ENCODE measurements at places on chromosomes 7 and 10.

- DNase-seq = no peak
Observed at GRCh38 chr7:115973406-115973805, 57.2 kb downstream of the TFEC start.

- no peak for DNase-seq
Observed at GRCh38 chr10:93995598-93996271, 2.0 kb downstream of the PLCE1 start.

DNA sequence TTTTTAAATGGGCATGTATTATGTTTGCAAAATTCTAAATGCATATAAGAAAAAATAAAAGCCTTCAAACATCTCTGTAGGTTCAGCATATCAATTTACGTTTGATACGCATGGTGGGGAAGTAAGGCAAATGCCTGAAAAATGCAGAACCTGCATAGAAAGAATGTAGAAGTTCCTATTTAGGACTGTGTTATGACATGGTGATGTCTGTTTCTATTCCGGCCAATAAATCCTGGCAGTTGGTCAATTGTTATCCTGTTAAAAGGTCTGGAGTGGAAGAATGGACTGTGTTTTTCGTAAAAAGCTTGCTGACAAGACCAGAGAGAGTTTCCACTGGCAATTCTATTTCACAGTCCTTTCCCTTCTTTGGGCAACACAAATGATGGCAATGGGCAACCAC lies 49.6 kb upstream of the CAV2 start:
- DNase-seq = no peak

DNA sequence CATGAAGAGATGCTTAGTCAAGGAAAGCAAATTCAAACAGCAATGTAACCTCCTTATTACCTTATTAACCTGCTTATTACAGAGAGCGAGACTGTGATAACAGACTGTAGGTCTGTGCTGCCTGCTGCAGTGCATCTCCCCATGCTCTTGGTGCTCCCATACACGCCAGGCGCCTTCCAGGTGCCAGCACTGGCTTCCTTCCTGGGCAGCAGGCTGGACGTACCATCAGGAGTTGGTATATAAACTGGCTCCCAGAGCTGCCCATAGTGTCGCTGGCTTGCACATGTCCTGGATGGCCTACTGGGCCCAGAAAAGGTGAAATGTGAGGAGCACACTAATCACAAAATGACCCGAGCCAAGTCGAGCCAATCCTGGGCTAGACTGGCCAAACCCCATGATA lies 13.5 kb downstream of the ATP6V0E2 start:
- no peak for DNase-seq

DNA sequence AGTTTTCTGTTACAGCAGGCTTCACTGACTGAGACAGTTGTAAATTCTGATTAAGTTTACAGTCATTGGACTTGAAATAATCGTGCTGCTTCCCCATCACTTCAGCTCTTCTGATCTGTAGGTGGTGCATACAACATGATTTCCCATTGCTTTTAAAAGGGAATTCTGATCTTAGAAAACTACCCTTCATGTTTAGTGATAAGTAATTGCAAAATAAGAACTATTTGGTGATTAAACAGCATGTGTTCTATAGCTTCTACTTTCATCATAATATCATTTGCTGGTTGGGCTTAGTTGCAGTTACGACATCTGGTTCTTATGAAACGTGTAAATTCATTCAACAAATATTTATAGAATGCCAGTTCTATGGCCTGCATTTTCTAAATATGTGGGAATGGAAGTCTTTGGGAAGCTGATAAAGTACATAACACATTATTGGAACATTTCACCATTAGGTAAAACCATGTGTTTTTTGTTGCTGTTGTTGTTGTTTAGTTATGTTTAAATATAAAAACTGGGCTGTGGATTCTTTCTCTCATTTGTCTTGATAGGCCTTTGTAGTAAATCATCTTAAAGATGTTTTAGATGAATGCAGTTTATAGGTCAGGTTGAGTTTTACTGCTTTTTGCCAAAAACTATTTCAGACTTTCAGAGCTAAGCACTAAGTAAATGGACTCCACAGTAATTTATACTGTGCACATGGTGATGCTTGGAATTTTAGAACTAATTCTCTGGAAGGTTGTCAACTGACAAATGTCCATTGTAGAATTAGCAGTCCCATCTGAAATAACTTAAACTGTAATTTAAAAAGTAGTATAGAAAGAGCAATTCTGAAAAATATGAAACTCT lies 13.1 kb downstream of the GNAI1 start:
- no peak for DNase-seq

DNA sequence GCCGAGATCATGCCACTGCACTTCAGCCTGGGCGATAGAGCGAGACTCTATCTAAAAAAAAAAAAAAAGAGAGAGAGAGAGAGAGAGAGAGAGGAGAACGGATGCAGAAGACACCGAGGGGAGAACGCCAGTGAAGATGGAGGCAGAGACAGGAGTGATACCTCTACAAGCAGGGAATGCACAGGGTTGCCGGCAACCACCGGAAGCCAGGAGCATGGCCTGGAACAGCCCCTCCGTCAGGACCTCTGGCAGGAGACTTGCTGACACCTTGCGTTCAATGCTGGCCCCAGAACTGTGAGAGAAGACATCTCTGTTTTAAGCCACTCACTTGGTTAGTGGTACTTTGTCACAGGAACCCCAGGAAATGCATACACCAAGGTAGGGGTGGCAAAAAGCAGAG lies 38.1 kb upstream of the DUSP5 start:
- no peak for DNase-seq

GRCh38 chr10:105075031-105075430 lies 433.9 kb downstream of the SORCS3 start:
- no peak for DNase-seq

DNA sequence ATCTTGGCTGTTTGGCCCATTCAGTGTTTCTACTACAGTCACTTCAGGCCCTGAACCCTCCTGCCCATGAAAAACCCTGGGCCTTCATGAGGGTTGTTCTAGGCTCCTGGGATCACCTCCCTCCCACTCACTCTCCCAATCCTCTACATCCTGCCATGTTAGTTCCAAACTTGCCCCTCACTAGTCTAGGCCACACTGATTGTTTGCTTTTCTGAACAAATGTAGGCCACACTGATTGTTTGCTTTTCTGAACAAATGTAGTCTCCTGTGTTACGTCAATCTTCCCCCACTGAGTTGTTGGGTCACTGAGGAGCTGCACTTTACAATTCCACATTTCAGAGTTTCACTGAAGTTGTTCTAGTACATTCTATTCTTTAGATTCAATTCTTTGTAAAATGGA lies 5.3 kb upstream of the ALDH18A1 start:
- no peak for DNase-seq

- DNase-seq = no peak
Observed at GRCh38 chr10:97570146-97570788, 2.3 kb upstream of the ANKRD2 start.

- no peak for DNase-seq
Observed at GRCh38 chr10:78319371-78319770, 285.7 kb downstream of the RPS24 start.

GRCh38 chr10:75008952-75009351 lies 102.5 kb upstream of the SAMD8 start:
- no peak for DNase-seq

DNA sequence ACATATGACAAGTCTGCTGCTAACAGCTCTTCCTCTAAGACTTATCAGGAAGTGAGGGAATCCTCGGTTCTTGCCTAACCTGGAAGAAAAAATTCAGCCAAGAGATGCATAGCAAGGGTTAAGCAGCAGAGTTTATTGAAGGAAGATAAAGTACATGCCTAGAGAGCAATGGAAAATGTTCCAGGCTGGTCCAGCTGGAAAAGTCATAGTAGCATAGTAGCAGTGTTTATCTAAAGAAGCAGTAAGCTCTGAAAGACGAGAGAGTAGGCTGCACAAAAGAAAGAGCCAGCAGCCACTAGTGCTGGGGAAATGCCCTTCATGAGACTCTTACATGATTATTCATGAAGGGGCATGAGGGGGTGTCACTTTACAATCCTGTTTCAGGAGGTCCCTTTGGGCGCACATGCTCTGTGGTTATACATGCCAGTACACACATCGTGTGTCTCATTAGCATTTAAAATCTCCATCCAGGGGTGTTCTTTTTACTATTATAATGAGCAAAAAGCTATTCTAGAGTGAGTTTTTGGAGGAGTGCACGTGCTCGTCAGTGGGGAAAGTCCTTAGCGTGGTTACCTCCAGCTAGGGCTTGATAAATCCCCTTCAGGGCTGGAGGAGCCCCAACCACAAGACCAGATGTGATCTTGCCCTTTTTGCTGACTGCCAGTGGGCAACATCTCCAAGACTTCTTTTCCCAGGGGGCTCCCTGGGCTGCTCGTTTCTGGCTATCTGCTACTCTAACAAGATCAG lies 716.1 kb downstream of the PARD3 start:
- DNase-seq = no peak

GRCh38 chr7:142381727-142382390 lies 124.0 kb upstream of the PRSS58 start:
- DNase-seq = no peak

DNA sequence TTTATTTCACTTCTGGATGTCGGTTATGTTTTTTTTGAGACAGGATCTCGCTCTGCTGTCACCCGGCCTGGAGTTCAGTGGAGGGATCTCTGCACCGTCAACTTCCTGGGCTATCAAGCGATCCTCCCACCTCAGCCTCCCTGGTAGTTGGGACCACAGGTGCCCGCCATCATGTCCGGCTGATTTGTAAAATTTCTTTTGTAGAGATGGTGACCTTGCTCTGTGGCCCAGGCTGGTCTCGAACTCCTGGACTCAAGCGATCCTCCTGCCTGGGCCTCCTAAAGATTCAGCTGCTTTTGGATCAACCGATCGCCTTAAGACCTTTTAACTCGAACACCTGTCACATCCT lies 606 bp upstream of the RABGEF1 start:
- DNase-seq = no peak

- no peak for DNase-seq
Observed at GRCh38 chr10:121830101-121830500, 97.7 kb downstream of the ATE1 start.

DNA sequence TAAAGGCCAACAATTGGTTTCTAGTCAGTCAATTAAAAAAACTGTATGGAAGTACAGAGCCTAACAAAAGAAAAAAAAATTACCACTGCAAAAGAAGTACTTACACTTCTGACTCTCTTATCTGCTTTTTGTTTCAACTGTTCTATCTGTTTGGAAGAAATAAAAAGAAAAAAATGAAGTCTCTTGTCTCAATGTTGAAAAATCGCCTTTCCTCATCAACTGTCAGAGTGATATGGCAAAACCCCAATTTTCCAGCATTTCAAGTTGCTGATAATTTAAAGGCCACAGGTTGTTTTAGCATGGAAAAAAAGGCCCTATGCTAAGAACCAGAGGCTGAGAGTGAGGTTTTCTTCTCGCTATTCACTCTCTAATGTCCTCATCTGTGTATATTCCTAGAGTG lies 13.6 kb downstream of the ZDHHC6 start:
- DNase-seq = no peak

DNA sequence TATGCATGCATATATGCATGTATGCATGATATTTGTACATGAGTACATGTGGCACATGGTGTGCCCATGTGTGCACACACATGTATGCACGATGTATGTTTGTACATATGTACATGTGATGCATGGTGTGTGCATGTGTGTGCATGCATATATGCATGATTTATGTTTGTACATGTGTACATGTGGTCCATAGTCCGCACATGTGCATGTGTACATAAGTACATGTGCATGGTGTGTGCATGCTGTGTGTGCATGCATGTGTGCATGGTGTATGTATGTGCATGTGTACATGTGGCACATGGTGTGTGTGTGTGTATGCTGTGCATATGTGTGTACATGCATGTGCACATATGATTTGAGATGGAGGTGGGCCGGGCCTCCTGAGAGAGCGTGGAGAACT lies 384.2 kb downstream of the TYW1 start:
- no peak for DNase-seq

GRCh38 chr10:84665883-84666463 lies 337.6 kb downstream of the CCSER2 start:
- DNase-seq = no peak

DNA sequence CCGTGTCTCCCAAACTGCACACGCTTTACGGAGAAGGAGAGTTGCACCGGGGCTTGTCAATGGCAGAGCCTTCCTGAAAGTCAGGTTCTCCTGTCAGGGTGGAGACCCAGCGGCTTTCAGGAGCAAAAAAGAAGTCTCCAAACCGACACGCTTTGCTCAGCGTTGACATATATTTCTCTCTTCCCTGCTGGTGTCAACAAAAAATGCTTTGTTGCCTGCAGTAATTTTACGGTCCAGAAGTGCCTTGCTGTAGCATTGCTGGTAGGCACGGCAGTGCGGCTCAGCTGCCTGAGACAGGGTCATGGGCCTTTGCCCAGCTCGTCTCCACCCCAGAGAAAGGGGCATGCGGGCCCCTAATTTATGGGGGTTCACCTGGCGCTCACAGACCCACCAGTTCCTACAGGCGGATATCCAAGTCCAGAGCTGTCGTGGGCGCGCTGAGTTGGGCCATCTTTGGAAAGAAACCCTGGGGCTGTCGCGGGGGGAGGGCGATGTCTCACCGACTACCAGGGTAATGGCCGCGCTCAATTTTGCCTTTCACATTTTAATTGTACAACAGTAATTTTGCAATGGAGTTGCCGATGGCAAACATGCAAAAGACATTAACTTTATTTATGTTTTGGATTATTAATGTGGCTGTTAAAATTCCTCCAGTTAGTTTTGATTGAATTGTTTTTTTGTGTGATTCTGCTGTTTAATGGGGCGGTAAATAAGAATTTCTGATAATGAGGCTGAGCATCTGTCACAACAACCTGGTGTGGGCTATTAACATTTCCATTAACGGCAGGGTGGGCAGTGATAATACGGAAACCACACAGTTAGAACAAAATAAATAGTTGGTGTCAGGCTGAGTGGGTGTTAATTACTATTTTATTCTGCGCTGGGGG lies 478.2 kb upstream of the FOXK1 start:
- no peak for DNase-seq

DNA sequence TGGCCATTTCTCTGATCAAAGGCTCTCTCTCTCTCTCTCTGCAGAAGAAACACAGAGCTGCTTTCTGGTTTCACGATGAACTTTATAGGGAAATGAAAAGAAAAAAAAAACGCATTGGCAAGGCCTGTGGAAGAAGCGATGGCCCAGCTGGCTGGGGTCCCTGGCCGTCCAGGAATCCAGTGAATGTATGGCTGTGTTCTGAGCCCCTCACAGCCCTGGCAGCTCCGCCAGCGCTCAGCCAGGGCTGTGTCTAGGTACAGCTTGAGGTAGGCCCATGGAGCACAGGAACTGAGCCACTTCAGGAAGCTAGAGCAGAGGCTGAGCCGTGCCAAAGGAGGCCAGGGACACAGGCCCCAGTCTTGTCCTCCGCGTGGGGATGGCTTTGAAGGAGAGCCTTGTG lies 13.1 kb upstream of the UCMA start:
- no peak for DNase-seq

DNA sequence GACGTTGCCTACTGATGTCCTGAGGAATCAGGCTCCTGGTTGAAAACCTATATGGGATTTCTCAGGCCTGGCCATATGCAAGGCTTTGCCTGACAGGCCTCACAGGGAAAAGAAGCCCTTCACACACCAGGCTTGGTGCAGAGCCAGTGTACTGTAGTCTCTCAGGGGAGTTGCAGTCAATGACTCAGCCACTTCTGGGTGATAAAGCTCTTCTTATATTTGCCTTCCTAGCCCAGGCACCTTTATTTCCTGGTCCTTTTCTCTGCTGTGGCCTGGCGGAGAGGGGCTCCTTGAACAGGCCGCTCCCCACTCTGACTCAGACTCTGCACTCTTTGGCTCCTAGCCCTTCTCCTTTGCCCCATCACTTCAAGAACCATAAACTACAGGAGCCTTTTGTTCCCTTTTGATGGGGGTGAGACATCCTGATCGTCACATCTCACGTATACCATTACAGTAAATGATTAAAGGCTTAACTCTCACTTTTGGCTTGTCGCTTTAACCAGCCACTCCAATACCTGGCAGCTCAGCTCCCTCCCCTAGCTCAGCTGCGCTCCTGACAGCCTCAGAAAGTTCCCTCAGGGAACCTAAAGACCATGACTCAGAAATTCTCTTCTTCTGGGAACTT lies 33.5 kb downstream of the DPY19L1 start:
- no peak for DNase-seq
